ENCODE measurements at places on chromosomes 12 and 14.

DNA sequence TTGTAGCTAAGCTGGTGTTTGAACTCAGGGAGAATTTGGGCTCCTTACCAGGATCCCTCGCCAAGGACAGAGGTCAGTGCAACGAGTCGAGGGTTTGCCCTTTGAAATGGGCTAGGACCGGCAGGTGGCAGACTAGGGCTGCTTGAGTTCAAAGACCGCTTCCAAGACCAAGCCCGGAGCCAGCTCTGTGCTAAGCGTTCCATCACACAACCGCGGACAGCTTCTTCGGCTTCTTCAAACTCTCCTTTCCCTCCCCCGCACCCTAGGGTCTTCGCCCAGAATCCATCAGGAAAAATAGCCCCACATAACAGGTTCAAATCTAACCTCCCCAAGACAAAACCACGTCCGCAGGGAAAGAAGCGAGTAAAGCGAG is 705 bp upstream of the FLVCR2 start:
- peak; percentile 92 for DNase-seq

GRCh38 chr14:54001189-54001878 is 44.7 kb upstream of the BMP4 start:
- DNase-seq, result no peak

GRCh38 chr14:102594514-102595175 is 2.2 kb downstream of the RCOR1 start:
- no peak for DNase-seq

GRCh38 chr12:41288142-41288811 is 100.2 kb downstream of the PDZRN4 start:
- DNase-seq, result no peak

DNA sequence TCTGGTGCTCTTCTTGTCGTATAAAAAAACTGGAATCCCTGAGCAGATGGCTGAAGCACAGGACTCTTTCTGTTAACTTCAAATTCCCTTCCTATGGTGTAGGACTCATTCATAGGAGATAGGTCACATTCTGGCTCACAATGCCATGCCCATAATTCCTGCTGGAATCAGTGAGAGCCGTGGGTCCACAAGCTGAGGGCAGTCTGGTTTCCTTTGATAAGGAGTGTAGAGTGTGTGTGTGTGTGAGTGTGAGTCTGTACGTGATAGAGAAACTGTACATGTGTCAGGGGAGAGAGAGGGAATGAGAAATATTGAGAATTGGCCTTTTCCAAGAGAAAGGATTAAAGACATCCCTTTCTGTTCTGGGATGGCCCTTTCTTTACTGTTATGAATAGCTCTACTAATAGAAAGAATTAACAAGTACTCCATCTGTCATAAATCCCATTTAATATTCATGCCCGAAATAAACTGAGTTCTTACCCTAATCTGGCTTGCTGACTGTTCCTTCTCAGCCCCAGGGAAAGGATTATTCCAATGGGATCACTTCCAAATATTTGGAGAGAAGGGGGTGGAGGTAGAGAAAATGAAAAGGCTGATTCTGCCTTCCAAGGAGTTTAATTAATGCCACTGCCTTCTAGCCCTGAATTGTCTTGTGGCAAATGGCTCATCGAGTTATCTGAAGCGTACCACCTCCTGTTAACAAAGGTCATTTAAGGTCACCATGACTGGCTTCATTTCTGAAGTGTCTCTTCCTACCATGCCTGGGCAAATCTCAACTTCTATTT is 79.0 kb downstream of the TMX1 start:
- DNase-seq, result no peak

DNA sequence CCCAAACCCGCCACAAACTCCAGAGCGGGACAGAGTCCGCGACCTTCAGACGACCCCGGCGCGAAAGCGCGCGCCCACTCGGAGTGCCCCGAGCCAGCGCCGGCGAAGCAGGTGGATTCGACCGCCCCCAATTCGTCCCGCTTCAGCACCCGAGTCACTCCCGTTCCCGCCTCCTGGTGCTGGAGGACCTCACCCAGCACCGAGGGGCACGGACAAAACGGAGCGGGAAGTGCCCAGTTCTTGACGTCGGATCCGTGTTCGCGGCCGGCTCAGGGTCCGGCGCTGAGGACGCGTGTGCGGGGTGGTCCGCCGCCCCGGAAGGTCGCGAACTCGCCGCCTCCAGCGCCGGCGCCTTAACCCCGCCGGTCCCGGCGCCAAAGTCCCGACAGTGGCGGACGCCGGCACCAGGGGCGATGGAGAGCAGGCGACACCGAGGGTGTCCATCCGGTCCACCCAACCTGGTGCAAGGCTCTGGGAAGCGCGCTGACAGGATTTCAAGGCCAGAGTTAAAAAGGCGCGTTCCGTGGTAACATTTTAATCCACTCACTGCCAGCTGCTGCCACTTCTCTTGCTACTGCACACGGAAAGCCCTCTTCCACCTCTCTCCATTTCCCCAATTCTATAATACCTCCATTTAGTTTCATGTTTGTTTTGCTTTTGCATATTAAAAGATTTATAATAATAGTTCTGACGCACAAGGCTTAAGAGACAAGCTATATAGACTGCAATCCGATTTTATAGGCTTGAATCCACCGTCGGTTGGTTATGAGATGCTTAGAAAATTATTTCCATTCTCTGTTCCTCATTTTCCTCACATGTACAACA is 240.0 kb upstream of the CPNE8 start:
- DNase-seq, result no peak

GRCh38 chr12:24964342-24964741 is 15.4 kb upstream of the BCAT1 start:
- DNase-seq, result no peak

Measured in ascending aorta (tissue), 2 donors.